ENCODE measurements at places on chromosomes 7 and 10. TPM values are rescaled to one million over a fixed set of nuclear protein-coding genes. Genes with fewer than 3 reads are reported as not detected.

FZD8 gene
- polyA plus RNA-seq, result 35.1 TPM

- no peak for DNase-seq
Observed at GRCh38 chr7:120254845-120255244, 18.1 kb upstream of the KCND2 start.

SPAM1 gene
- polyA plus RNA-seq, result not detected

DNA sequence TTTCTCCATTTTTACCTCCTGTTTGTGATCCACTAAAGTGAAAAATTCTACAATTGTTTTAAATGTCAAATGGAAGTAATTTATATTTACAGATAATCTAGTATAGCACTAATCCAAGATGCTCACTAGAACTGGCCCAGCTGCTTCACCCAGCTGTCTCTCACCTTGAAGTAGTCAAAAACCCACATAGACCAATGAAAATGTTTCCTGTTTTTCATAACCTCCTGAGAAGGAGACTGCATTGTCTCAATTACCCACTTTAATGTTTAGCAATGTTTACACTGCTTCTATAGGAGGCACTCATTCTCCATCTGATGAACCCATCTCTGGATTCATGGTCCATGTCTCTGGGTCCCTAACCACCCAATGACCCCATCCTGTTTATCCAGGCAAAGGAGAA is 56.1 kb upstream of the ADO start:
- DNase-seq, result no peak

DNA sequence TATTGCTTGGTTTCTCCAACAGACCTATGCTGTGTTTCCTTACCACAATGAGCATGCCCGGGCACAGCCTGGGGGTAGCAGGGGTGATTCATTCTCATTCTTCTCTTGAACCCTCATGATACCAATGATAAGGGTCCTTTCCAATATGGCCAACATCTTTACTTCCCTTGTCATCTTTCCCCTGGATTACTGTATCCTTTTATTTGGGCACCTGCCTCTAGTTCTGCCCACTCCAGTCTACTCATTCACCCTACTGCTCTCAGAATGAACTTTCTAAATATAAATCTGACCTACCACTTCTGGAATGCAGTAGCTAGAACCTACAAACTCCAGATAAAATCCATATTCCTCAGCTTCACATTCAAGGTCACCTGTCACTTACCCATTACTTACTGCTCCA is 26.4 kb upstream of the ITPRID1 start:
- DNase-seq, result no peak

DNA sequence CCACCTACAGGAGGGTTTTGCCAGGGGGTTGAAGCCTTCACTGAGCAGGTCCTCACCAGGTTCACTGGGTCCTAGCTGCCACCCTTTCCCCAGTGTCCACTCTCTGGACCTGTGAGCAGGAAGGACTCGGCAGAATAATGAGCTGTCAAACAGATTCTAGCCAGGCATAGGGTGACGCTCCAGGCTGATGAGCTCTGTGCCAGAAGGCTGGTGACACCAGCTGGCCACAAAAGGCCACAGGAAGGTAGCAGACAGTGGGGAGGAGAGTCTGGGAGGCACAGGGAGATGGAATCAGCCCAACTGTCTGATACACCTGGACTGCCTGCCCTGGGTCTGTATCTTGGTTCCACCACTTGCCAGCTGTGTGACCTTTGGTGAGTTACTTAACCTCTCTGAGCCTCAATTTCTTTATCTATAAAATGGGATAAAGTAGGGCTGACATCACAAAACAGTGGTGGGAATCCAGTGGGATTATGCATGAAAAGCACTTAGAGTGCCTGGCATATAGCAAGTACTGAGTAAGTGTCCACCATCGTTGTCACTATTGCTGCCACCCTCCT is 26.7 kb upstream of the NDST2 start:
- no peak for DNase-seq

DNA sequence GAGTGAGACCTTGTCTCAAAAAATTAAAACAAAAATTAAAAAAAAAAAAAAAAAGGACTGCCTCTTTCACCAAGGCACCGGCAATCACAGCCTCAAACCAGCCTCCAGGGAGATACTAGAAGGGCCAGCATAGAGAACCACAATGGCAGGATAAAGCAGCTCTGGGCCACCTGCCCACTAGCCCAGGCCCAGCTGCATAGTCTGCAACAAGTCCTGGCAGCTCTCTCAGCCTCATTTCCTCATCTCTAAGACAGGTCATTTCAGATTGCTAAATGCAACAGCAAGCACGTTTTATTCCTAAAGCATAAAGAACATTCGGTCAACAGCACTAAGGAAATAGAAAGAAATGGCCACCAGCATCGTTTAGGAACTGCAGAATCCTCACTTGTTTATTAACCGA is 28.8 kb downstream of the XPNPEP1 start:
- DNase-seq, result no peak

All from left renal pelvis (tissue), 4 donors.